Right forelimb (tissue), 1 donor: ENCODE measurements at places on chromosomes 4 and X.

GRCh38 chrX:22974616-22975015 is 25.1 kb upstream of the DDX53 start:
- no peak for DNase-seq

GRCh38 chr4:3689576-3690550 is 76.3 kb upstream of the ADRA2C start:
- no peak for DNase-seq

GRCh38 chr4:4990329-4990728 is 28.9 kb downstream of the CYTL1 start:
- DNase-seq = no peak

DNA sequence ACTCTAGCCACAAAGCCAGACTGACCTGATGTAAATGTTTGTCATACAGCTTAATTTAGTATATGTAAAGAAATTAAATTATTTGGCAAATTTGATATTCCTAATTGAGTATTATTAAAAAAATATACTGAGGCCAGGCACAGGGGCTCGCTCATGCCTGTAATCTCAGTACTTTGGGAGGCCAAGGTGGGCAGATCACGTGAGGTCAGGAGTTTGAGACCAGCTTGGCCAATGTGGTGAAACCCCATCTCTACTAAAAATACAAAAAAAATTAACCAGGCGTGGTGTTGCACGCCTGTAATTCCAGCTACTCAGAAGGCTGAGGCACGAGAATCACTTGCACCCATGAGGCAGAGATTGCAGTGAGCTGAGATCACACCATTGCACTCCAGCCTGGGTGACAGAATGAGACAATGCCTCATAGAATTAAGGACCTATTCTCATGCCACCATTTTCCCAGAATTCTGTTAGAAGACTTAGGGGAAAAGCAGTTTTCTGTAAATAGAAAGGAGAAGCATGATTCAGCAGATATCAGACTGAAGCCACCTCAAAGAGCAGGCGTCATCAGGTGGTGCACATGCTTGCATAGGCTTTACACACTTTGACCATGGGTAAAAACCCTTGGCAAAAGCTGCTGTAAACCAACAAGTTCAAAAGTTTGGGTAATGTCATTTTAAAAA is 6.1 kb downstream of the UBQLN2 start:
- no peak for DNase-seq

DNA sequence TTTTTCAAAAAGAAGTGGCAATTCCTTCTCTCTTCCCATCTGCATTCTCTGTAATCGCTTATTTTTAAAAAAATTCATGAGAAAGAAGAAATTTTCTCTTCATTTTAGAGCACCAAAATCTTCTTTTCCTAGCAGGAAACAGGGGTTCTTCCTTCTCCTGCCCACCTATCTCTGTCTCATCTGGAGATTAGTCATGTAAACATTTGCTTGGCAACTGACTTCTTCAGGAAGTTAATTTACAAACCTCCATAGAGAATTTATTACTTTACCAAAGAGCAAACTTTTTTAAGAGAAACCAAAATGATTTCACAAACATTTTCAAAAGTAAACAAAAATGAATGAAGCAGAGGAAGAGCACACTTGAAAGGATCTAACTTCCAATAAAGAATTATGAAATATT is 13.5 kb downstream of the TTC29 start:
- DNase-seq = no peak

- no peak for DNase-seq
Measured at GRCh38 chr4:66123190-66123589, 452.9 kb upstream of the EPHA5 start.

DNA sequence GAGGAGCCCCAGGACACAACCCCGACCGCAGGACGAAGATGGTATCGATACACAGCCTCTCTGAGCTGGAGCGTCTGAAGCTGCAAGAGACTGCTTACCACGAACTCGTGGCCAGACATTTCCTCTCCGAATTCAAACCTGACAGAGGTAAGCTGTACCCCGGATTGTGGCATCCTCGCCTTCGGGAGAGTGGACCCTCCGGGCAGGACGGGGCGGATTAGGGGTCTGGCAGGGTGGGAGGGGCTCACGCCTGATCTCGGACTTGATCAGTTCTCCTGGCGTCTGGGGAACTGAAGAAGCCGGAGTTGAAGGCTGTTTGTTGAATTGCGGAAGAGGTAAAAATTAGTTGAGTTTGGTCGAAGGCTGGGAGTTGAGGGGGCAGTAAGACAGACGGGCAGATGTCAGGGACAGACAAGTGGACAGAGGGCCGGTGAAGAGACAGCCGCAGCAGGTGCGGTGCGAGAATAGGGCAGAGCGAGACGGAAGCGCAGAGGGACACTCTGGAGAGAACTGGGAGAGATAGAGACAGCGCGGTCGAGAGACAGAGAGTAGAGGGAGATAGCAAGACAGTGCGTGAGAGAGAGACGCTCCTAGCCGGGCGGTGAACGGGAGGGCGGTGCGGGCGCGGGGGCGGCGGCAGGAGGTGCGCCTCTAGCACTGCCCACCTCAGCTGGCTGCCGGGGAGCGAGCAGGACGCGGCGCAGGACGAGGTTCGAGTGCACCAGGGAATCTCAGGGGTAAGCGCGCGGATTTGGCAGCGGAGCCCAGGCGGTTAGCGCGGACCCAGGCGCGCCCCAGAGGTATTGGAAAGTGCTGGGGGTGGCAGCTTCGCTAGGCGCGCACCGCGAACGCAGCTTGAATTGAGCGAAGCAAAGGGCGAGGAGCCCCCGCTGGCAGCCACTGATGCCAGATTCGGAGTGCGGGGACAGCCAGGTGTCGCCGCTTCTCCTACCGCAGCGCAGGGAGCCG is 23.9 kb downstream of the ARHGAP36 start:
- no peak for DNase-seq

GRCh38 chr4:37443137-37443536 is 198.6 kb downstream of the NWD2 start:
- no peak for DNase-seq

- no peak for DNase-seq
Measured at GRCh38 chr4:39348371-39349315, 17.5 kb downstream of the RFC1 start.

GRCh38 chr4:171779301-171779700 is 33.9 kb upstream of the GALNTL6 start:
- no peak for DNase-seq

- no peak for DNase-seq
Measured at GRCh38 chrX:24498181-24498580, 33.1 kb downstream of the PDK3 start.

- DNase-seq = no peak
Measured at GRCh38 chrX:9396930-9397329, 67.9 kb upstream of the TBL1X start.

- no peak for DNase-seq
Measured at GRCh38 chrX:24097741-24098260, 43.0 kb downstream of the EIF2S3 start.

GRCh38 chrX:81662381-81662780 is 460.5 kb downstream of the SH3BGRL start:
- no peak for DNase-seq

GRCh38 chrX:153883163-153883843 is 2.7 kb downstream of the L1CAM start:
- no peak for DNase-seq
